ENCODE measurements at places on chromosomes 4 and X.

DNA sequence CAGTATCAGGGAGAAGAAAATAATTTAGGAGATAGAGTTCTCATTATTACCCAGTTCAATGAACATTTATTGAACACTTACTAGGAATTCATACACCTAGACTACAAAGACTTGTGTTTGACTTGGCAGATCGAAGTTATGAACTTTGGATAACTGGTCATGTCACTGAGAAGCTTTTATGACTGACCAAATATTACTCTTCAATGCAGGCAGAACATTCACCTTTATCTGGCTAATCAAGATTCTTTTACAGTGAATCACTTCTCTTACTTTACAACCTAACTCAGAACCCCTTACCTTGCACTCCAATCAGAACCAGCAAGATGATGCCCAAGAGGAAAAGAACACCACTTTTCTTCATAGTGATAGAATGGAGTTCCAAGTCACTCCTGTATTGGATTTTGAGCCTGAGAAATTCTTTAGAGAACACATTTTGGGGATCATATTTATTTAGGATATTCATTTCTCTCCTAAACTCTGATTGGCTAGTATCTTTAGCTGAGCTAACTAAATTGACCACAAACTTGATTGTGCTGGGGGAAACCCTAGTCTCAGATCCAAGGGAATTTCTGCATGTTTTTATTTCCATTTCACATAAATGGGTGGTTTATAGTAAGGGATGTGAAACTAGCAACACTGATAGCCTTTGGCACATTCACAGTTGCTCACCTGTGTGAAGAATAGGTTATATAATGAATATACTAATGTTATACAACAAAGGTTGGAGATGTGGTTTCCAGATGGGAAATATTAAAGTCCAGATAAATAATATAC is at the start of gene CXCL9:
TSS of gene CXCL9 (minus strand) at position 421 of the 774 bp plus-strand sequence. CDS start at position 361, 60 bp downstream.
- DNase-seq: no peak

DNA sequence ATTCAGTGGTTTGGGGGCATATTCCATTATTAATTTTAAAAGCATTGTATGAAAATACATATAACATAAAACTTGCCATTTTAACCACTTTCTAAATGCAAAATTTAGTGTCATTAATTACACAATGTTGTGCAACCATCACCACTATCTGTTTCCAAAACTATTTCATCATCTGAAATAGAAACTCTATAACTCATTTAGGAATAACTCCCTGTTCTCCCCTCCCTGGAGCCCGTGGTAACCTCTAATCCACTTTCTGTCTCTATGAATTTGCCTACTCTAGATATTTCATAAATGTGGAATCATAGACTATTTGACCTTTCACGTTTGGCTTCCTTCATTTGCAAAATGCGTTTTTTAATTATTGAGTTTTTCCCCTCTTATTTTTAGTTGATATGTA is 101.4 kb upstream of the GPC4 start:
- no peak for DNase-seq

DNA sequence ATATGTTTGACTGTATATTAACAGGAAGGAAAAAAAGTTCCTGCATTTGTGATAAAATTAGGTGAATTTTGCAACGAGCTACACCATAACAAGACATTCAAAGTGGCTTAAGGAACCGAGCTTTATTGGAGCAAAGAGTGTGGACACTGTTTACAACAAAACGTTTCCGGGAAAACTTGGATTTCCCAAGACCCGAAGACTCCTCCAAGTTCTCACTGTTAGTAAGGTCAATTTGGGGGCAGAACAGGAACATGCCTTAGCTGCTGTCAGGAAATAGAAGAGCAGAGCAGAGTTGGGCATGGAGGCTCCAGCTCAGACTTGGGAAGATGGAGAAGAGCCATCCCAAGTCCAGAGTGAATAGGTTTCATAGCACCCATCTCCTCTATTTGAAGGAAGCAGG is 16.5 kb downstream of the ADH6 start:
- DNase-seq: no peak

- no peak for DNase-seq
Measured at GRCh38 chr4:74967324-74967723, 34.4 kb downstream of the PARM1 start.

DNA sequence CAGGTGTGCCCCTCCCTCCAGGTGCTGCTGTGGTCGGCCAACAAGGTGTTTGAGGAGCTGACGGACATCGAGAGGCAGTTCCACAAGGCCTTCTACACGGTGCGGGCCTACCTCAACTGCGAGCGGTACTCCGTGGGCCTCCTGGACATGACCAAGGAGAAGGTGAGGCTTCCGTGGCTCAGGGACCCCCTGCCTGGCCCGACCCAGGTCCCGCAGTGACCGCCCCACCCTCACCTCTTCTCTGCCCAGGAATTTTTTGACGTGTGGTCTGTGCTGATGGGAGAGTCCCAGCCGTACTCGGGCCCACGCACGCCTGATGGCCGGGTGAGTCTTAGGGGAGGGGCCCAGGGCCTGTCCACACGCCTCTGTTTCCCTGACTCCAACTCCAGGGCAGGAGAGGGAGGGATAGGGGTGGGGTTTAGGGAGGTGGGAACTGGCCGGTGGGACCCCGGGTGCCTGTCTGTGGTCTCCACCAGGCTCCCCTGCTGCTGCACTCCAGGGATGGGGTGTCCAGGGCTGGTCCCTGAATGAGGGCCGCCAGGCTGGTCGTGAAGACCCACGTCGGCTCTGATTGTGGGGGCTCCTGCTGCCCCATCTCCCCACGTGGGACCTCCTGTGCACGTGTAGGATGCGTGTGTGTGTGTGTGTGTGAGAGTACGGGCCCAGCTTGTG is 20.1 kb downstream of the ATP5ME start:
- DNase-seq: no peak

All from stimulated activated CD8-positive, alpha-beta memory T cell treated with anti-CD3 and anti-CD28 coated beads, Interleukin-15, amount 100 ng/mL, for 4 hours (primary cell).